A673 (cell line): ENCODE measurements at places on chromosomes 2 and 18. TPM values are rescaled to one million over a fixed set of nuclear protein-coding genes. Genes with fewer than 3 reads are reported as not detected.
A peak's percentile ranks its signal among the peaks of the same experiment; 100 is the strongest.

GRCh38 chr2:134842930-134843490, 4.6 kb downstream of the ACMSD start:
- no peak overlapping the region for H3K27ac ChIP-seq
- no peaks in the 10 kb centered on the region for H3K36me3 ChIP-seq

Gene TLX2
- not detected in 2 replicates for total RNA-seq

- peaks cover 25% of the 10 kb centered on the region for H3K27me3 ChIP-seq
- H3K4me3 ChIP-seq: no peak overlapping the region
- DNase-seq: no peak
- no peak overlapping the region for H3K27ac ChIP-seq
- H3K36me3 ChIP-seq: no peaks in the 10 kb centered on the region
Observed at GRCh38 chr2:152062125-152063091, 36.4 kb downstream of the CACNB4 start.

Gene CDCA7
- 64.9 and 72.5 TPM in 2 replicates for total RNA-seq

- peaks cover 23% of the 10 kb centered on the region for H3K27me3 ChIP-seq
- no peak for DNase-seq
- no peak overlapping the region for H3K4me3 ChIP-seq
- H3K36me3 ChIP-seq: no peaks in the 10 kb centered on the region
Observed at GRCh38 chr2:45008296-45009129, 739 bp downstream of the SIX2 start.

Gene GAD1
- 0.70 and 1.1 TPM in 2 replicates for total RNA-seq

DNA sequence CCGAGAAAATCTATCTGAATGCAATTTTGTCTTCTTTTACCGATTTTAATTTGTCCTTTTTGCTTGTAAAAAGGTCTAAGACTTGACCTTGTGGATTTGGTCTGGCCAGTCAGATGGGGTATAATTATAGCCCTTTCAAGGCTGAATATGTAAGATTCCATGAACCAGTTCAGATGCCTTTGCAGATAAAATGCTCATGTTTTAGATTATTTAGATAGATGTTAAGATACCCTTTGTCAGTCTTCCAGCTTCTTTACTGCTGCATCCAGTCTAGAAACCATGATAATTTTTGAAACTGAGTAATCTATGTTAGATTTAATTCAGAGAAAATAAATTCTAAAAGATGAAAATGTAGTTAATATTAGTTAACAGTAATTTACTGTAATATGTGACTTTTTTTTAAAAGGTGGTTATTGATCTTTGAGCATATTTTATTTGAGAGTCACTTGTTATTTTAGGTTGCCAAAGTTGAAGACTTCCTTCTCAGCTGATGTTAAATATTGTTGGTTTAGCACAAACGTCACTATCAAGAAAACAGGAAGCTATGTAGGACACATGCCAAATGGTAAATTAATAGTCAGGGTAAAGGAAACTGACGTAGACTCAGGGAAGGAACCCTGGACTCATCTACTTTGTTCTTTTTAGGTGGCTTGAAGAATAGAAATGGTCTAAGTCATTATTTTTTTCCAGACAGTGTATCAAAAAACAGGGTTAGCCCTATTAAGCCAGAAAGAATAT, 29.8 kb downstream of the BABAM2 start:
- H3K27ac ChIP-seq: no peak overlapping the region
- peaks cover 18% of the 10 kb centered on the region for H3K4me1 ChIP-seq
- DNase-seq: peak; percentile 65
- no peaks in the 10 kb centered on the region for H3K36me3 ChIP-seq
- H3K27me3 ChIP-seq: no peaks in the 10 kb centered on the region
- H3K4me3 ChIP-seq: no peak overlapping the region

GRCh38 chr2:67036444-67036843, 360.7 kb upstream of the ETAA1 start:
- no peak overlapping the region for H3K27ac ChIP-seq
- DNase-seq: no peak
- no peaks in the 10 kb centered on the region for H3K27me3 ChIP-seq
- H3K4me3 ChIP-seq: no peak overlapping the region
- peaks cover 34% of the 10 kb centered on the region for H3K4me1 ChIP-seq

GRCh38 chr2:161788175-161788574, 164.0 kb downstream of the SLC4A10 start:
- H3K27me3 ChIP-seq: no peaks in the 10 kb centered on the region
- no peaks in the 10 kb centered on the region for H3K36me3 ChIP-seq
- no peak overlapping the region for H3K4me3 ChIP-seq
- DNase-seq: no peak

Gene IL1R1
- 0.22 and 0.45 TPM in 2 replicates for total RNA-seq

DNA sequence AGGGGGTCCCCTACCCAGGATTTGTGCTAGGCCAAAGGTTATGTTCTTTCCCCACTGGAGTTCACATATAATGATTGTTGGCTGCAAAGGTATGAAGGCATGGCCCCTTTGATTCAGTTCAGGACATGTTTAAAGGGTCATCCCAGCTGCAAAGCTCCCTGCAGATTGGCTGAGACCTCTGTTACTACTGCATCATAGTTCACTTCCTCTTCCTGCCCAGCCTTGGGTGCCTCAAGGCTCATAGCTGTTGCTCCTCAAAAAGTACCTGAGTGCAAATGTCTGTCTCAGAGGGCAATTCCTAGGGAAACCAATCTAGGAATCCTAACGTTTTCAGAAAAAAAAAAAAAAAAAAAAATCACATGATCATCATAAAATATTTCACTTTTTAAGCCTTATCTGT, 125.1 kb downstream of the ATL2 start:
- no peaks in the 10 kb centered on the region for H3K27me3 ChIP-seq
- H3K4me3 ChIP-seq: no peak overlapping the region
- H3K4me1 ChIP-seq: no peaks in the 10 kb centered on the region
- no peak for DNase-seq
